ENCODE measurements at places on chromosomes 12 and 14. TPM values are rescaled to one million over a fixed set of nuclear protein-coding genes. Genes with fewer than 3 reads are reported as not detected.

DNA sequence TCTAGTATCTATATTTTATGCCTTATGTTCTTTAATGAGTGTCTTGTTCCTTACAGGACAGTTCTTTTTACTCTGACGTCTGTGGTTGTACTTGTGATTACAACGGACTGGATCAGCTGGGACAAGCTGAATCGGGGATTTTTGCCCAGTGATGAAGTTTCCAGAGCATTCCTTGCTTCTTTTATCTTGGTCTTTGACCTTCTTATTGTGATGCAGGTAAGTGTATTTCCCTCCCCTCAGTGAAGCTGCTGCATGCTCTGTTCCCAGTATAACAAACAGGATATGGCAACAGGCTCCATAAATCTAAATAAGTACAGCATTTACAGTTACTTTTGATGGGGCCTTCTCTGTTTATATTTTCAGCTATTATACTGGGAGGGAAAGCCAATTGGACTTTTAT lies 463.6 kb downstream of the TMEM117 start:
- no peak for DNase-seq

GRCh38 chr12:51122844-51123243 lies 39.4 kb upstream of the CSRNP2 start:
- DNase-seq = no peak

GRCh38 chr12:121894633-121895032 lies 6.0 kb downstream of the PSMD9 start:
- no peak for DNase-seq

DNA sequence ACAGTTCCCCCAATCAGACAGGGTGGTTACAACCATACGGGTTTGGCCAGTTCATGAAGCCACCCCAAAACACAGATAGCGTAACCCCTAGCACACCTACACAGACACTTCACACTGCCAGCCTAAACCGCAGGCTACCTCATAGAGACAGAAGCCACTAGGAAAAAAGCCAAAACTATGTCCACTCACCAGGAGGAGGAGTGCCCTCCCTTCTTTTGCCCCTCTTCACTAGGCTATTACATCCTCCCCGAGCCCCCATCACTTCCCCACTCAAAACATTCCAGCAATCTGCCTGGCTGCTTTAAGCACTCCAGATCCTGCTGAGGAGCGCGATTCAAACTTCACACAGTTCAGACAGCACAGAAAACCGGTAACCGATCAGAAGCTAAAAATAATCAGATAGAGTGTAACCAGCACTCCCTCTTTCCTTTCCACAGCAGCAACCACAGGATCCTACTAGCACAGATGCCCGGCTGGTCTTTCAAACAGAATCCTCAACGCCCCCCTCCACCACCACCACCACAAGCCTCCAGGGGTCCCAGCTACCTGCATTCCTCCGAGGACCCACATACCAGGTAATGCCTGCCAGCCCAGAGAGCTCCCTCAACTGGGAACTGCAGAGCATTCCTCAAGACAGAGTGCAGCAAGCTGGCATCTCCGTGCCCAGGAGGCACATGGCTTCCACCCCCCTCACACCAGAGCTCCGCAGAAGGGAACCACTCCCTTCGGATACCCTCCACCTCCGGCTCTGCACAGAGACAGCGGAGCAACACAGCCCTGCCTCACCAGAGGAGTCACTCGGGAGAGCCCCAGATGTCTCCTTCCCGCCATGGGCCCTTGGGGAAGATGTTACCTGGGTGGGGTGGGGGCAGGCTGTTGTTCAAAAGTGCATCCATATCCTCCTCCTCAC lies 1.5 kb downstream of the CHD4 start:
- peak; percentile 56 for DNase-seq

DNA sequence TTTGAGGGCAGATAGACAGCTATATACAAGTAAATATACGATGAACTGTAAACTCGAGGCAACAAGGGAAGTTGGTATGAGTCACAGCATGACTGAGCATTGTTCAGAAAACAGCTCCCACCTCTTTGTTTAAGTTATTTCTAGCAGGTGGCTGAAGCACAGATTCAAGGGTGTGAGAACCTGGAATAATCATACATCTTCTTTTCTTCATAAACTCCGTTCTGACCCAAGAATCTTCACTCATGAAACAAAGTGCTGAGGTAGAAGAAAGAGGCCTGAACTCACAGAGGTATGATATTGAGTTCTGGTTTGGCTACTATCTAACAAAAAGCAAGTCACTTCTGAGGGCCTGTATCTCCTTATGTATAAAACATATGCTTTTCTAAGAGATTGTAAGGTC lies 364.1 kb upstream of the KITLG start:
- no peak for DNase-seq

GRCh38 chr12:11815397-11815796 lies 165.9 kb downstream of the ETV6 start:
- DNase-seq = no peak

DNA sequence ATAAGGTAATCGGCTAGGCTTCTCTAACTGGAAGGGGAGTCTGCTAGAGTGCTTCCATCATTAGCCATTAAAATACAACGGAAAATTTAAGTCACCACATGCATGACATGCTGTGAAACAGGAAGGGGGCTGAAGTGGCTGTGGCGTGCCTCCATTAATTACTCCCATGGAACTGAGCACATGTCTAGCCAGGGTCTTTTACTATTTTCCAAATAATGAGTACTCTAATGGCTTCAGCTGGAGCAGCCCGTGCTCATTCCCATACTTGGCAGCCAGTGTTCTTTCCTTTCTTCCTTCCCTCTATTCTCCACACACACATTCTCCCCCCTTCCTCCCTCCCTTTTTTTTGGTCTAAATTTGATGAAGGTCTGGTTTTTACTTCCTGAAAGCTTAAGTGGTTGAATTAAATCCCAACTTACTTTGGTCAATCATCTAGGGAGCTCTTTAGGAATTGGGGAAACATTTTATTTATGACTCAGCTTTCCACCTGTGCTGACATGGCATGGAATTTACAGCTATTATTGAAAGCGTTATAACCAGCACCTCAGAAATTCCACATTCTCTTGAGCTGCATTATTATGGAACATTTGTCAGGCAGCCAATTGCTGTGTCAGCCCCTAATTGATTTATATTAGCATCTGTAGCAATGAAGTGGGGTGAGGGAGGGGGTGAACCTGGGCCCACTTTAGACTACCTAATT lies 72.3 kb downstream of the LRIG3 start:
- DNase-seq = no peak

DNA sequence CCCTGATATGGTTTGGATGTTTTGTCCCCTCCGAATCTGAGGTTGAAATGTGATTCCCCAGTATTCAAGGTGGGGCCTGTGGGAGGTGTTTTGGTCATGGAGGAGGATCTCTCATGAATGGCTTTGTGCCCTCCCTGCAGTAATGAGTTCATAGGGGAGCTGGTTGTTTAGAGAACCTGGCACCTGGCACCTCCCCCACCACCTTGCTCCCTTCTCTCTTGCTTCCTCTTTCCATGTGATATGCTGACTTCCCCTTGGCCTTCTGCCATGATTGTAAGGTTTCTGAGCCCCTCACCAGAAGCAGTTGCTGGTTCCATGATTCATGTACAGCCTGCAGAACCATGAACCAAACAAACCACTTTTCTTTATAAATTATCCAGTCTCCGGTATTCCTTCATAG lies 32.6 kb downstream of the CD163L1 start:
- DNase-seq = no peak

DNA sequence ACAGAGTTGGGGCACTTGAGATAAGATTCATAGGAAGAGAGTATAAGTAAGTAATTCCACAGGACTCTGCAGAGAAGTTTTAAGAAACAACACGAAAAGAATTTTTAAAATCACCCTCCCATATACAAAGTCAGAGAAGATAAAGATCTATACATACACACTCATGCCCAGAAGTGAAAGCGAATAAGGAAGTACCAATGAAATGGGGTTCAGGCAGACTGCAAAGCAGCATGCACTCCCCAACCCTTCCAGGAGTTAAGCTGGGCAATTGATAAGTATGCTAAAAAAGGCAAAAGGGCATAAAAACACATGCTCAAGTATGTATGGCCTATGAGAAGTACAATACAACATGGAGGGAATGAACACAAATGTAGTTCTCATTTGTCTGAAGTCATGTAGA lies 246.2 kb upstream of the GRIP1 start:
- no peak for DNase-seq

- DNase-seq = no peak
Observed at GRCh38 chr12:119399301-119399700, 64.8 kb downstream of the CCDC60 start.

DNA sequence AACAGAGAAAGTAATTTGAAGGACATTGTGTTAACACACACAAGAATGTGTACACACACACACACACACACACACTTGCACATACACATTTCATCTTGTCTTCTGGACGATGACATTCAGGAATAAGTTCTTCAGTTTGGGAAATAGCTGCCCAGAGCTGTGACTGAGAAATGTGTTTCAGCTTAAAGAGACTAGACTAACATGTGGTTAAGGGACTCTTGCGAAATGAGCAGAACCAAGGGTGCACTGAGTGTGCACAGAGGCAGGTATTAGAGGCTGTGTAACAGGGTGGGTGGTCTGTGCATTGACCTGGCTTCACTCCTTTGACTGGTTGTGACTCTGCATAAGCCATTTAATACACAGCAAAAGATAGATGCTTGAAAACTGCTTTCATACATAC lies 29.4 kb upstream of the KCNA5 start:
- DNase-seq = no peak

The CELA1 gene
- not detected for total RNA-seq

The CIROP gene
- total RNA-seq = not detected

The POC1B gene
- 47.7 TPM for total RNA-seq

The TXNDC16 gene
- total RNA-seq = 9.5 TPM

The EEF1AKMT3 gene
- total RNA-seq = 3.1 TPM

The IL22 gene
- total RNA-seq = not detected
